Neural cell (in vitro differentiated cells): ENCODE measurements at places on chromosomes 11 and 22. TPM values are rescaled to one million over a fixed set of nuclear protein-coding genes. Genes with fewer than 3 reads are reported as not detected.

Gene RAB36
- polyA plus RNA-seq = 3.2 TPM in 2 replicates

Gene VPREB1
- polyA plus RNA-seq = not detected in 2 replicates

Gene ZNF143
- 14.8 and 18.9 TPM in 2 replicates for polyA plus RNA-seq

Gene CAT
- 40.1 and 46.4 TPM in 2 replicates for polyA plus RNA-seq

Gene PTPRCAP
- polyA plus RNA-seq = 1.7 and 3.4 TPM in 2 replicates

Gene SMCO4
- 10.0 and 12.4 TPM in 2 replicates for polyA plus RNA-seq

Gene EMID1
- polyA plus RNA-seq = 14.1 and 22.2 TPM in 2 replicates

Gene SYT7
- polyA plus RNA-seq = 14.0 and 21.8 TPM in 2 replicates

Gene NLRP6
- polyA plus RNA-seq = not detected in 2 replicates

Gene MYO18B
- 0.34 and 0.71 TPM in 2 replicates for polyA plus RNA-seq

Gene FGF19
- 4.6 and 6.2 TPM in 2 replicates for polyA plus RNA-seq

Gene SCARF2
- polyA plus RNA-seq = 3.4 and 5.0 TPM in 2 replicates

Gene CASP5
- polyA plus RNA-seq = not detected in 2 replicates

Gene MRGPRX4
- polyA plus RNA-seq = not detected in 2 replicates

Gene SHANK3
- polyA plus RNA-seq = 5.5 and 6.3 TPM in 2 replicates

Gene LAYN
- polyA plus RNA-seq = not detected in 2 replicates

Gene EFCAB6
- 1.3 and 1.4 TPM in 2 replicates for polyA plus RNA-seq

Gene GNB1L
- polyA plus RNA-seq = 16.5 and 16.9 TPM in 2 replicates

Gene BARX2
- polyA plus RNA-seq = not detected in 2 replicates

Gene OR8D4
- not detected in 2 replicates for polyA plus RNA-seq

Gene TRIM49
- polyA plus RNA-seq = not detected in 2 replicates

Gene SLC22A6
- not detected in 2 replicates for polyA plus RNA-seq

Gene LIN7C
- 115 and 131 TPM in 2 replicates for polyA plus RNA-seq

Gene GPR83
- polyA plus RNA-seq = 0.37 and 0.74 TPM in 2 replicates

Gene FXYD2
- 1.9 and 4.8 TPM in 2 replicates for polyA plus RNA-seq

Gene CRYAB
- polyA plus RNA-seq = not detected in 2 replicates

Gene ZNF214
- 6.9 and 7.6 TPM in 2 replicates for polyA plus RNA-seq

Gene RBMXL2
- not detected in 2 replicates for polyA plus RNA-seq

Gene KRTAP5-8
- polyA plus RNA-seq = not detected in 2 replicates

Gene MAP6
- 178 and 200 TPM in 2 replicates for polyA plus RNA-seq

Gene DUSP8
- 3.5 and 7.1 TPM in 2 replicates for polyA plus RNA-seq
